ENCODE measurements at places on chromosomes 6 and 20.
A peak's percentile ranks its signal among the peaks of the same experiment; 100 is the strongest.

DNA sequence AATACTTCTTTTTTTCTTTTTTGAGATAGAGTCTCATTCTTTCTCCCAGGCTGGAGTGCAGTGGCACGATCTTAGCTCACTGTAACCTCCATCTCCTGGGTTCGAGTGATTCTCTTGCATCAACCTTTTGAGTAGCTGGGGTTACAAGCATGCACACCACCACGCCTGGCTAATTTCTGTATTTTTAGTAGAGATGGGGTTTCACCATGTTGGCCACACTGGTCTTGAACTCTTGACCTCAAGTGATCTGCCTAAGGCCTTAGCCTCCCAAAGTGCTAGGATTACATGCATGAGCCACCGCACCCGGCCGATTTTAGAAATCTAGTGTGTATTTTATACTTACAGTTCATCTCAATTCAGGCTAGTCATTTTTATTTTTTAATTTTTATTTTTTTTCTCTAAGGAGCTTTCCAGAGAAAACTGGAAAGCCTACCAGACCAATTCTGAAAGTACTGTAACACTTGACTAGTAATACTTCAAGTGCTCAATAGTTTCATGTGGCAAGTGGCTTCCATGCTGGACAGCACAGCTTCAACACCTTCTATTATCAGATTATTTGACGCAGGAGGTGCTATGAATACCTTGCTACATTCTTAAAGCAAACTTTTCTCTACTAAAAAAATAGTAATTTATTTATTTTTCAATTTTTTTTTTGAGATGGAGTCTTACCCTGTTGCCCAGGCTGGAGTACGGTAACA, 25.0 kb downstream of the POLR1C start:
- no peak for DNase-seq

GRCh38 chr6:51184046-51184445, 365.4 kb downstream of the TFAP2B start:
- DNase-seq: peak; percentile 55

- no peak for DNase-seq
Measured at GRCh38 chr20:15111654-15112053, 774.2 kb upstream of the FLRT3 start.

DNA sequence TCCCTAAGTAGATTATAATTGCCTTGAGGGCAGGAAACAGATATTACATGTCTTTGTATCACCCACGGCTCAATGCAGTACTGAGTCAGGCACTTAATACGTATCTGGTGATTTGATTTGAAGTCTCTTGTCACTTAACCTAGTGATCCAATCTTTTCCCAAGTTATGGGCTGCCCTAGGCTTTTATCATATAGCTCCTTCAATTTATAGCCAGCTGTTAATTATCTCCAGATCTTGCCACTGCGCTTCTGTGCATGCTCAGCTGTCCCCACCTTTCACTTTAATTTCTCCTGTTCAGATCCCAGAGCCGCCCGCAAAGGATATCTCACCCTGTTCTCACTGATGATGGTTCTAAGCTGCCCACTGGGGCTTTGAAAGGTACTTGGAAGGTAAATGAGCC, 41.9 kb downstream of the SNHG17 start:
- no peak for DNase-seq

DNA sequence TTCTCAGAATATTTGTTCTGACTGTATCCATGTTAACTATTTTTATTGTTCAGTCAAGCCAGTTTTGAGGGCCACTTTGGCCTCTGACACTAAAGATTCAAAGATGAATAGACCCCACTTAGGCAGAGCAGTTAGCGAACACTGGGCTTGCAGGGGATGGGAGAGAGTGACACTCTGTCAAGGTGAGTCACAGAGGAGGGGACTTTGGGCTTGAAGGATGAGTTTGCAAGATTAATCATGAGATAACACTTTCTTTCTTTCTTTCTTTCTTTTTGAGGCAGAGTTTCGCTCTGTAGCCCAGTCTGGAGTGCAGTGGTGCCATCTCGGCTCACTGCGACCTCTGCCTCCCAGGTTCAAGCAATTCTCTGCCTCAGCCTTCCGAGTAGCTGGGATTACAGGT, 46.4 kb downstream of the SPATA2 start:
- no peak for DNase-seq

DNA sequence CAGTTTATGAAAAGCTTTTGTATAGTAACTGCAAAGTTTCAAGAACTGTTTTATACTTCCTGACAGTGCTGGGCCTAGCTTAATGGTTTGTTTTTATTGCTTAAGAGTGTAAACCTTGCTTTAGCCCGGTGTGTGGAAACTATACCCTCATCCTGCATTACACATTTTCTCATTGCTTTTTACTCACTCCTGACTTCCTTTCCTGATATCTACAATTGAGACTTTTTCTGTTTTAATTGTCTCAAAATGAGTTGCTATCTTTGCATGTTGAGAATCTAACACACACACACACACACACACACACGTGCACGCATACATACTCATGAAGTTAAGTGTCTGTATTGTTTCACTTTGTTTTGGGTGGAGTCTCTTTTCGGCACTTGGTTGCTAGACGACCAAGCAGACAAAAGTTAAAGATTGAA, 16.7 kb downstream of the BMP2 start:
- no peak for DNase-seq

- no peak for DNase-seq
Measured at GRCh38 chr20:50098259-50098658, 14.7 kb downstream of the UBE2V1 start.

DNA sequence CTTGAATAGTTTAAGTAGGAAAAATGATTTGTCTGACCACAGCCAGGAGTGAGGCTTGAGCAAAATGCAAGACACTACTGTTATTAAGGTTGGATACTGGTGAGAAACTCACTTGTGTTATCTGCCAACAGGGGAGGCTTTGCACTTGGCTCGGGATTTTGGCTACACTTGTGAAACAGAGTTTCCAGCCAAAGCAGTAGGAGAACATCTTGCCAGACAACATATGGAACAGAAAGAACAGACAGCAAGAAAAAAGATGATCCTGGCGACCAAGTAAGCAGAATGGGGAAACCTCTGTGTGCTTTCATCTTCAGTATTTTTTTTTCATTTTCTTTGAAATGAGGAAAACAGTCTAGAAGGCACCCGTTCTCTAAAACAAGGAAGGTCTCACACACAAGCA, 31.6 kb downstream of the TFAP2D start:
- DNase-seq: no peak

DNA sequence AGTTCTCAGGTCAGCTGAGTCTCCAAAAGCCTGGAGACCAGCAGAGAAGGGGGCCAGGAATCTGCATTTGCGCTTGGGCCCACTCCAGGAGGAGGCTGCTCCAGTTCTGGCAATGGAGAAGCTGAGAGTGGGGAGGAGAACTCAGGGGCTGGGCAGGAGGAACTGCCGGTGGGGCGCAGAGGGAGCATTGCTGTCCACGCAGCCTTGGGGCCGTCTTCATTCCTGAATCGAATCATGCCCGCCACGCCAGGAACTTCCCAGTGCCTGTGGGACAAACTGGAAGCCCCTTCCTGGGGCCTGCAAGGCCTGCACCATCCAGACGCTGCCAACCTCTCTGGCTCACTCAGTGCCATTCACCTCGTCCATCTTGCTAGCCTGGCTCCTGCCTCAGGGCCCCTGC, 16.9 kb downstream of the RAB44 start:
- no peak for DNase-seq

DNA sequence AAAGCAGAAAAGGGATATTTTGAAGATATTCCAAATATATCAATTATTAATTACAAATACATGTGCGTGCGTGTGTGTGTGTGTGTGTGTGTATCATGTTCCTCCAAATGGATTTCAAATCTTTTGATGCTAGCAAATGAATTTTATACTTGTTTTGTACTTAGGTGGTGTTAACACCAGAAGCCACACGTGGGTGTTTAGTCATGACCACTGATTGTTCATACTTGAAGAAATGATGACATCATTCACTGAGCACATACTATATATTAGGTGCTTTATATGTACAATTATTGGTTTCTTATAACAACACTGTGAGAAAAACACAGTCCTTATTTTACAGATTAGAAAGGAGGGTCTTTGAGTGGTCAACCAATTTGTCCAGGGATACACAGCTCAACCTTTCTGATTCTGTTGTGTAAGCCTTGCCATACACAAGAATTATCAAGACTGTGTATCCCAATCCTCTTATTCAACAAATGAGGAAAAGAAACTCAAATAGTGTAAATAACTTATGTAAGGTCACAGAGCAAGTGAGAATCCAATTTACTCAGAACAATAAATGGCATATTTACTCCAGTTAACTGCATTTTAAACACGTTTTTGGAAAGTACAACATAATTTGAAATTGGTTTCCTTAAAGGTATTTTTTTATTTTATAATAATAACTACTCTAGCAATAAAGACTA, 88.5 kb downstream of the BCAS1 start:
- no peak for DNase-seq

DNA sequence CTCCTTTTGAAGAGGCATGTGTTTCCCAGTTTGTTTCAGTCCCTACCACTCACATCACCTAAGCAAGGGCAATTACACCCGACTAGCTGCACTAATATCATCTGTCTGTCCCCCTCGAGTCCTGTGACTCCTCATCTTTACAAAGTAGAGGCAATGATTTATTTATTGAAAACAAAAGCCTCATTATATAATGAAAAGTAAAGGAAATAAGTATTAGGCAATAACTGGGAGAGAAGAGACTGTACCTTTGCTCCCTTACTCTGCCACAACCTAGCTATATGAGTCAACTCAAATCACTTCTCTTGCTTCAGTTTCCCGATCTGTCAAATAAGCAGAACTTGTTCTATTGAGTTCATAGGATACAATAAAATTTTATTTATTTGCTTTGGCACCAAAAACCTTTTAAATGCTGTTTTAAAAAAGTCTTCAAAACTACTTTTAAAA, 38.9 kb downstream of the CSNK2A1 start:
- no peak for DNase-seq

DNA sequence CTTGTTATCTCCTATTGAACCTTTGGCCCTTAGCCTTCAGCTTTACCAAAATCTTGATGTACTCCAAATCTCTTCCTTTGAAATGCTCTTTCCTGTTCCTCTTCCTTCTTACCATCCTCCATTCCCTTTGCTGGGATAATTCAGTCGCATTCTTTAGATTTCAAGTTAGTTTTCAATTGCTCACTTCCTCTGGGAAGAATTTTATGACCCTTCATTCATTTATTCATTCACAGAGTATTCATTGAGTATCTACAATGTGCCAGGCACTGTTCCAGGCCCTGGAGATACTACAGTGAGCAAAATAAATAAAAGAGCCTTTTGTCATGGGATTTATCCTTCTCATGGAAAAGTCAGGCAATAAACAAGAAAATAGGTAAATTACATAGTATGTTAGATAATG, 548.2 kb upstream of the FLRT3 start:
- no peak for DNase-seq

DNA sequence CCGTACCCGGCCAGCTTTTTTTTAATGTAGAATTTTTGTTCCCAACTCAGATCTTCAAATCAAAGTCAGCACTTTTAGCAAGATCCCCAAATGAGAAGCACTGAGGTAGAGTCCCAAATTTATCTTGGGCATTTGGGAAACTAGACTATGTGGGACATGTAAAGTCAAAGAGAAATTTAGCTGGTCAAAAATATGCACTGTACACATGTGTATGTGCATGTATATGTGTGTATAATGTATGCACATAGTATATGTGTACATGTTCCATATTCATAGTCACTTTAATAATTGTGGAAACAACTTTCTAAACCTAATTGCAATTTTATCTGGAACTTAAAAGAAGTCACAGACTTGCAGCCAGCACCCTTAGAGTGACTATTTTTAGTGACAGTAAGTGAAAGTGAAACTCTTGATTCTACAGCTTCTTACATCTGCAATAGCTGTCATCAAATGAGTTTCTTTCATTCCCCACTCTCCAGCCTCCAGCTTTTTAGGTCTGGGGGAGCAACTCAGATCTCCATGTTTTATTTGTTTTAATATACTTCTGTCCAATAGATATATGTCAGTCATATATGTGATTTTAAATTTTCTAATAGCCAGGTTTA, 53.6 kb downstream of the CDC40 start:
- DNase-seq: no peak

GRCh38 chr20:20076297-20077065, 24.1 kb downstream of the CFAP61 start:
- DNase-seq: no peak

DNA sequence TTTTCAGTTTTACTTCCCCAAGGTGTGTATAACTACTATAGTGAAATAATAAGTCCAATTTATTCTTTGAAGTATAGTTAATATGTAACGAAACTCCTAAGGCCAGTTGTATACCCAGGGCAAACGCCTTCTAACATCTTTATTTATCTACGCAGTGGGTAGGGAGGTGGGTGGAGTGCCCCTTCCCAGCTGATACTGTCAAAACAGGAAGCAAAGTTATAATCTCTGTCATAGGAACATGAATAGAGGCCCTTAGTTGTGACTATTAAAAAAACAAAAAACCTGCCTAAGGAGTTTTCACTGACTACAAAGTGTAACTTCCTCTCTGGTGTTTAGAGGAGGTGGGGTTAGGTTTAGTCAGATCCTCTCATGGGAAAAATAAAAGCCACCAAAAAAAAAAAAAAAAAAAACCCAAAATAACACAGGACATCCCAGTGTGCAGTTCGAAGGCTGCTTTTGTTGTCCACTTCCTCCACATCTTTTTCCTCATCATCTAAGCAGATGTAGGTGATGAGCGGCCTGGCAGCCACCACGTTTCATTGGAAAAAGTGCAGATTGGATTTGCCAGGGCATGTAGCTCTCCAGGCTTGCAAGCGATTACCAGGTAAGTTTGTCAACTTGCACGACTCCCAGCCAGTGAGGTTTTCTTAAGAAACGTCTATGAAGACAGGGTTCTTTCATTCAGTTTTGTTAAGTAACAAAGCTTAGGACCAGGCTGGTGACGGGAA, 58.7 kb downstream of the UTRN start:
- DNase-seq: no peak

DNA sequence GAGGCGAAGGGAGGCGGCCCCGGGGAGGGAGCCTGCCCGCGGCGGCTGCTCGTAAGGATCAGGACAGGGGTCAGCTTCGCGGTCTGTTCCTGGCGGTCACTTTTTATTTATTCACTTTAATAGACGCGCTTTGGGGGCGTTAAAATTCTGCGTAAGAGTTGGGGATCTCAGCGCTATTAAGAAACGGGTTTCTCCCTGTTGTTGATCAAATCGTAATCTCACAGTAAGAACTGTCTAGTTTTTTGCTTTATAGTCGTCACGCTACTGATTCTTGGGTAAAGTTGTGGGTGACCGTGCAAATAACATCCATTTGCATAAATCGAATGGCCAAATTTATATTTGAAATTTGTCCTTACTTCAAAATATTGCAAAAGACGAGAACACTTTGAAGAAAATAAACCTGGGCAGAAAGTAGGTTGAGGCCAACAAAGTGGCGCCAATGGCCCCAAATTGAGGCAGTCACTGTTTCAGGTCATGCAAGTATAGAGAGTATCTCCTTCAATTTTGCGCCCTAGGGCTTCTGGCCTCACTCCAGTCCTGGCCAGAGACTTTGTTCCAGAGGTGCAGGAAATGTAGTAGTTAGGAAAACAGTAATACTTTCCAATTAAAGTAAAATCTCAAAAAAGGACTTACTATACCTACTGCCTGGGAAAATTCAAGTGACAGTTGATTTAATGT, 963 bp upstream of the RMND1 start:
- no peak for DNase-seq

Measured in D341Med (cell line).